ENCODE measurements at places on chromosomes 11 and 22.
A peak's percentile ranks its signal among the peaks of the same experiment; 100 is the strongest.

DNA sequence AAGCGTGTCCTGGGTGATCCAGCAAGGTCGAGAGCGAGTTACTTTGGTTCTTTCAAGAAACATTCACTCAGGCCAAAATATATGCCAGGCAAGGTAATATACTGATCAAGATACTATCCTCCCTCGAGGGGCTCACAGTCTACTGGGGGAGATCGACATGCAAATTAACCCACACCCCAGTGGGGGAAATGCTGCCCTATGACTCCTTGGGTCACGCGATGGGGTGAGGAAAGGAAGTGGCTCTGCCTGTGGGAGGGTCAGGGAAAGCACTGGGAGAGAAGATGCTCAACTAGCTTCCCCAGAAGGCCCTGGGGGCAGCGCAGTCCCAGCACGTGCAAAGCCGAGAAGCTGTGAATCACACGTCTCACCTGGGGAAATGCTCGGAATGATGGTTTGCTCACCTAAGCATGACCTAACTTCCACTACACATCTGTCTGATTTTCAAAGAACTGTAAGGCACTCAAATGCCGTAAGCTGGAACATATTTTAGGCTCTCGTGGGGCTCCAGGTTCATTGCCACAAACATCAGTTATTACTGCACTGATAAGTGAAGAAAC is 130.7 kb downstream of the RCN1 start:
- no peak for DNase-seq

GRCh38 chr11:116607027-116607426 is 165.8 kb downstream of the BUD13 start:
- no peak for DNase-seq

DNA sequence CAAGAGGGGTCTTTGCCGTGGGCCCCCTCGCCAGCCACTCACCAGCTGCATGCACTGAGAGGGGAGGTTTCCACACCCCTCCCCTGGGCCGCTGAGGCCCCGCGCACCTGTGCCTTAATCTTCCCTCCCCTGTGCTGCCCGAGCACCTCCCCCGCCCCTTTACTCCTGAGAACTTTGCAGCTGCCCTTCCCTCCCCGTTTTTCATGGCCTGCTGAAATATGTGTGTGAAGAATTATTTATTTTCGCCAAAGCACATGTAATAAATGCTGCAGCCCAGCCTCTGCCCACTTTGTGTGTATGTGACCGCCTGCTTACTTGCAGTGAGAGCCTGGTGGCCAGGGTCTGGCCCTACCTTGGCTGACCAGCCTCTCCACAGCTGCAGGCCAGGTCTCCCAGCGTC is 2.8 kb upstream of the CRACR2B start:
- no peak for DNase-seq

- DNase-seq, result peak; percentile 49
Measured at GRCh38 chr22:40345815-40346184, 500 bp upstream of the ADSL start.

DNA sequence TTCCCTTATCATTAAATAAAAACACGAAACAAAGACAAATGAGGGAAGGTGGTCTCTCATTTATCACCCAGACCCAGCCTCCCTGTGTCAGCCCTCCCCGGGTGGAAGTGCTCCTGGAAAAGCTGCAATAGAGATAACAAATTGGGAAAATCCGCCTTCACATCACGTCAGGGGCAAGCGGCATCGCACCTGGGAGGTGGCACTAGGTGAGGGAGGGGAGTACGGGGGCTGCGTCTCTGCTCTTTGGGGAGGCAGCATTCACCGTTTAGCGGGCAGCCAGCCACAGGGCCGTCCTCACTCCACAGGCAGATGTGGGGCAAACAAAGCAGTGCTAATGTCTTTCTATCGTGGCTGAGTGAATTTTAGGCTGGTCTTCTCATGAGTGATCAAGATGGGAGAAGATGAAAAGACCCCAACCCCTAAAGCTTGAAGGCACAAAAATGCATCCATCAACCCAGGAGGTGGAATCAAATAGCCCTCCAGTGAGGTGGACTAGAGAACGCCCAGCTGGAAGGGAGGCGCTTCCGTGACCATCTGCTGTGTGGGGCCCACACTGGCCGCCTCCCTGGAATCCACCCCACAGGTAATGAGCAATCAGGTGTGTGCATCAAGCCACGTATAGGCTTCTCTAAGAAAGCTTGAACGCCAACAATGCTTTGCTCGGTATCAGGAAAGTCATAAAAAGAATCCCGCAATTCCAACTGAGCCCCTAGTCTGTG is 629.5 kb downstream of the BRD1 start:
- no peak for DNase-seq

DNA sequence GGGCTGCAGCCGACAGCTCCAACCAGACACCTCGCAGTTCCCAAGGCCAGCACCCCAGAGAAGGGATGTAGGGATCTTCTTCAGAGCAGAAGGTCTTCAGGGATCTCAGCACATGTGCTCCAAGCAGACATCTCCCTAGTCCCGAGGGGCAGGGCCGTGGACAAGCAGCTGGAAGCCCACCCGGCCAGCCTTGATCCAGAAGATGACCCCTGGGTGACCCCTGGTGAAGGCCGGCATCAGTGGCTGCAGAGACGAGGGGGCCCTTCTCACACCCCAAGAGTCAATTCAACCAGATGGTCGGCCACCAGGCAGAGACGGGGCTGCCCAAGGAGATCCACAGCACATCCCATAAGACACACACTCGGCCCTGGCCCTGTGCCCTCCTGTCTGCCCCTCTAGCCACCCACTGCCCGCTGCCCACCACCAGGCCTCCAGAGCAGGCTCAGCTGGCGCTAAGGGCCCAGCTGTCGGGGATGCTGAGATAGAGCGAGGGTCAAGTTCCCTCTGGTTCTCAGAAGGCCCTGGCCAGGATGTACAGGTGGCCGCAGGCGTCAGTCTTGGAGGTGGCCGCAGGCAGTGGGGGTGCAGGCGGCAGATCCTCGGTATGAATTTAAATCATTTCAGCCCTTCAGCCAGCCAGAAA is 168.3 kb downstream of the BRD1 start:
- DNase-seq, result no peak

DNA sequence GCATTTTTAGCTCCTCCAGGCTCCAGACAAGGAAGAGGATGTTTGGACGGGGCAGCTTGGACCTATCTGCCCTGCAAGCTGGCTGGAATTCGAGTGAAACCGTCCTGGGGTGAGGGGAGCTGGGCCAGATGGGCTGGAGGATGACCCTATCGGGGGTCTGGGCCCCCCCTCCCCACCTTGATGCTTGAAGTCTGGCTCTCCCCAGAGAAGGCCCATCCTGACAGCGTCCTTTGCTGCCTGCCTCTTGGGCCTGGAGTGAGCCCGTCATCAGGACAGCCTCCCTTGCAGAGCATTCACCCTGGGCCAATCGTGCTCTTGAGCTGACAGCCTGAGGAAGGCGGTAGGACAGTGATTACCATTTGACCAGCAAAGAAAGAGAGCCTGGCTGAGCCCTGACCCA is 5.3 kb upstream of the PDGFB start:
- DNase-seq, result no peak

- DNase-seq, result no peak
Measured at GRCh38 chr22:22042009-22042408, 59.4 kb upstream of the TOP3B start.

- DNase-seq, result no peak
Measured at GRCh38 chr11:74069146-74070046, 60.5 kb upstream of the UCP3 start.

DNA sequence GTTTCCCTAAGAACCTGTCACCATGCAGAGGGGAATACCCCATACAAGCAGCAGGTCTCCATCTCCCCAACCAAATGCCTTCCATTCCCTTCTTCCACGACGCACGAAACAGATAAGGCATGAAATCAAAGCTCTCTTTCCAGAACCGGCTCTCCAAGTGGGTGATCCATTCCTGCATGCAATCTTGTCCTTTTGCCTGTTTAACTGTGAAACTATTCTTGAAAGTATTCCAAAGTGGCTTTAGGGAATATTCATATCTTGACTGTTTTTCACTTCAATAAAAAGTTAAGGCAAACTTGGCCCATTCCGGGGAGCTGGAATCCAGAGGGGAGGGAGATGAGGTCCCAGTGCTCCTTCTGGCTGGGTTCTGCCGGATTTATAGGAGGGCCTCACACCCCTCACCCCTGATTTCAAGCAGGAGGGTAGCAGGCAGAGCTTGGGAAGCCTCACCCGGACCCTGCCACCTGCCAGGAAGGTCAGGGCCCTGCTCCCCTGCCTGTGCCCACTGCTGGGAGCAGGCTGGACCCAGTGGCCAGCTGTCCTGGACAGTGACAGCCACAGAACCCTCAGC is 60.9 kb downstream of the SCGB1A1 start:
- no peak for DNase-seq

GRCh38 chr22:27065279-27065678 is 407.9 kb downstream of the MIAT start:
- DNase-seq, result no peak

- DNase-seq, result no peak
Measured at GRCh38 chr22:48825802-48826520, 1001.7 kb downstream of the BRD1 start.

DNA sequence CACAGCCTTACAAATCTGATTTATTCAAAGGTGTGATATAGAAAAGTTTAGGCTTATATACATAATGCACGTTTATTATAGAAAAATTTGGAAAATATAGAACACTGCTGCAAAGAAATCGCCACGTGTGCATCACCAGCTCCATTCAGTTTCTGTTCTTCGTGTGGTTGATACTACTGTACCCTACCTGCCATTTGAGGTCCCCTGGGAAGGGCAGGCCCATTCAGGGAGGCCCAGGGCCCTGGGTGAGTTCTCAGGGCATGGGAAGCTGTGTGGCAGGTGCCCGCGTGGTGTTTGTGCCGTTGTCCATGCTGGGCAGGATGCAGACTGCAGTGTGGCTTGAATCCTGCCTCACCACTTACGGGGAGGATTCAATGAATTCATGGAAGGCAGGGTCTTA is 60.8 kb downstream of the TBC1D22A start:
- DNase-seq, result no peak

DNA sequence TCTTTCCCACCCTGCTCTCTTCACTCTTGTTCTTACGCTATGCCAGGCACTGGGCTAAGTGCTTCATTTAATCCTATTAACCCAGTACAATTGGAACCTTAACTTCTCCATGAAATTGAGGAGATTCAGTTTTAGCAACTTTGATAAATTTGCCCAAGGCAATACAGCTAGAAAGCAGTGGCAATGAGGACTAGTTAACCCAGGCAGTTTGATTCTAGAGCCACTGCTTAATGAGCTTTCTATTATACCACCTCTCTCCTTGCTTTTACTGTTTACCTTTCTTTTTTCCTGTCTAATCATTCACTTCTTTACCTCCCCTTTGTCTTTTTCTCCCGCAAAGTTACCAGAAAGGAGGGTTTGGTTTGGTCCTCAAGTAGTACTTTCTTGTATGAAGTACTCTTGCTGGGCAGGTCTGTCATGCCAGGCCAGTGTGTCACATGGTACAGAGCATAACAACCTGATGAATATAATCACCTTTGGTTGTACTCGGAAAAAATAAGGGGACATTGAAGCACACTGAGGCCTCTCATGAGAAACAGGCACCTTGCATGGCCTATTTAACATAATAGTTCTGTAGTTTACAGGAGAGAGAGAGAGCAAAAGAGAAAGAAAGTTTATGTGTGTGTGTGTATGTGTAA is 70.6 kb downstream of the PDHX start:
- no peak for DNase-seq

DNA sequence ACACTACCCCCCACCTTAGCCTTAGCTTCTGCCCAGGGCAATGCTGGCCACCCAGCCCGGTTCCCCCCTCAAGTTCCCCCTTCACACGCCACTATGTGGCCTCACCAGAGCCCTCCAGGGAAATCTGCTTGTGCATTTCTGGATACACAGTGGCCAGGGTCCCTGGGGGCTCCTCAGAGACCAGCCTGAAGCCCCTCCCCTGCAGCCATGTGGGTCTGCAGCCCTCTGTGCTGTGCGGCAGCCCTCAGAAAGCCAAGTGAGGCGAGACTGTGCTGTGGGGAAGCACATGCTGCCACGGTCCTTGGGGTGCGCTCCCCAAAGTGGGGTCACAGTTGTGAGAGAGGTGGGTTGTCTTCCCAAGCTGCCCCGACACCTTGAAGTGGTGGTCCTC is 2.1 kb upstream of the PLXNB2 start:
- no peak for DNase-seq

Data from stimulated activated CD4-positive, alpha-beta T cell treated with anti-CD3 and anti-CD28 coated beads, Interleukin-2, amount 100 ng/mL, for 48 hours (primary cell).